ACHN (cell line): ENCODE measurements at places on chromosomes 1 and 21.

- no peak for DNase-seq
Observed at GRCh38 chr1:205344066-205344928, 12.4 kb downstream of the KLHDC8A start.

DNA sequence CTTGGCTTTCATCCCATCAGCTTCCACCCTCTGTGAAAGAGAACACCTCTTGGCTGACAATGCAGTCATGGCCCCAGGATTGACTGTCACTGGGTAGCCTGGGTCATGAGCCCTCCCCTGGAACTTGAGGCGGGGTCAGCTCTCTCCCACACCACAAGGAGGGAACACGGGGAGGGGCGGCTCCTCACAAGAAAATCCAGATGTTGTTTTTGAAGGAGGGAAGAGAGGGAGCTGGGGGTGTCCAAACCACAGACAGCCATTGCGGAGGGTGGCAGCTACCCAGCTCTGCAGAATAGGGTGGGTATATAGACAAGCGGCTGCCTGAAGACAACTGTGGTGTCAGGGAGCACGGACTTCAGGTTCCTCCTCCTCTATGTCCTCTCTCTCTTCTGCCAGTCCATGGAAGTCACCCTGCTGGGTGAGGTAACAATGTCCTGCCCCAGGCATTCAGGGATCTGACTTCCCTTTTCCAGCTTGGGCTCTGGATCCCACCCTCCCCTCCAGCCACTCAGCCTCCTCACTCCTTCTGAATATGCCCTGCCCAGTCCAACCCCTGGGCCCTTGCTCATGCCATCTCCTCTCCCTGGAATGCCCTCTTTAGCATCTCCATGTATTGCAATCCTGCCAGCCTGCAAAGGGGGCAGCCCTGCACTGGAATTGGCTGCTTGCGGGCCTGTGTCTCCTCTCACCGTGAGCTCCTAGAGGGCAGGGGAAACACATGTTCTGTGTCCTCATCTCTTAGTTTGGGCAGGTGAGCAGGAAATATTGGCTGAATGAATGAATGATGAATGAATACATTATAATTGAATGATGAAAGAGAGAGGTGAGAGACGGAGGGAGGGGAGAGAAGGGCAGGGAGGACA, 60.9 kb upstream of the RUNX3 start:
- no peak for DNase-seq

DNA sequence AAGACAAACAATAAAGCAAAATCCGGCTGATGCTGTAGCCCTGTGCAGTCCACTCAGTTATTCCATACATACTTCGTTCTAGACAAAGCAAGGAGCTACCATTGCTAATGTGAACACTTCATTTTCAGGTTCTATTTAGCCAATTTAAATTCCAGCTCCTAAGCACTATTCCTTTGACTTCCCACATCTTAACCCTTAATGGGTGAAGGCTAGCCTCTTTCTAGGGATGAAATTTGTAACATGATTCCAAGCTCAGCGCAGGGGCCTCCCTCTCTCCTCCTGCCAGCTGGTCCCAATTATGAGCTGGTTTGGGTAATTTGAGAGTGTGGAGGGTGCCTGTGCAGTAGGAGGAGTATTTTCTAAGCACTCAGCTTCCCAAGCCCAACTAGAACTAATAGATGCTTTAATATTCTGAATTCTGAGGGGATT, 53.9 kb upstream of the PTGFRN start:
- no peak for DNase-seq

- no peak for DNase-seq
Observed at GRCh38 chr1:107004421-107004820, 52.1 kb upstream of the PRMT6 start.

- DNase-seq, result no peak
Observed at GRCh38 chr21:35679076-35679475, 381.2 kb downstream of the SETD4 start.

DNA sequence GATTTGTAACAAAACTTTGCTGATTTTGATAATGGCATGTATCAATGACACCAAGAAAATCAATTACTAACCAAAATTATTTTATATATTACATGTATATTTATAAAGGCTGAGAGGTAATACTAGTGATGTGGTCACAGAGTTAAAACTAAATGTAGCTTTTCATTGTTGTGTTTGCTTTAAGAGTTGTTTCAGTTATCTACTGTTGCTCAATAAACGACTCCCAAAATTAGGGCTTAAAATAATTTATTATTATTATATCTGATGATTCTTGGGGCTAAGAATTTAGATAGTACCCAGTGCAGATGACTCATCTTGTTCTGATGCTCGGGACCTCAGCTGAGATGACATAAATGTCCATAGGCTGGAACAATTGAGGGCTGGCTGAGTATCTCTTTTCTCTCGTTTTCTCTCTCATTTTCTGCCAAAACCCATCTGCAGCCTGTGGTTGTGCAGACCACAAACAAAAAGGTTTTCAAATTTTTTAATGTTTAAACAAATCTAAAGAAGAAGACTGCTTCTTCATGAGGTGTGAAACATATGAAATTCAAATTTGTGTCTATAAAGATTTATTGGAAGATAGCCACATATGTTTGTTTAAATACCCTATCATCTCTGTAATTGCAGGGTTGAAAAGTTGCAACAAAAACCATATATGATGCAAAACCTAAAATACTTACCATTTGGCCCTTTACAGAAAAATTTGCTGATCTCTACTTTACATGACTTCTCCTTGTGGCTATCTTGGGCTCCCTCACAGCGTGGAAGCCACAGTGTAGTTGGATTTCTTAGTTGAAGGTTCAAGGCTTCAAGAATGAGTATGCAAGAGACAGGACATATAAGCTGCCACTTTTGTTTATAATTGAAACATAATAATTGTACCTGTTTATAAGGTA, 14.8 kb upstream of the PTPRC start:
- DNase-seq, result no peak
